ENCODE measurements at places on chromosomes 3 and 15.

GRCh38 chr3:27545061-27545460 lies 60.9 kb upstream of the SLC4A7 start:
- no peak for DNase-seq

GRCh38 chr3:72652395-72652794 lies 195.8 kb downstream of the SHQ1 start:
- no peak for DNase-seq

DNA sequence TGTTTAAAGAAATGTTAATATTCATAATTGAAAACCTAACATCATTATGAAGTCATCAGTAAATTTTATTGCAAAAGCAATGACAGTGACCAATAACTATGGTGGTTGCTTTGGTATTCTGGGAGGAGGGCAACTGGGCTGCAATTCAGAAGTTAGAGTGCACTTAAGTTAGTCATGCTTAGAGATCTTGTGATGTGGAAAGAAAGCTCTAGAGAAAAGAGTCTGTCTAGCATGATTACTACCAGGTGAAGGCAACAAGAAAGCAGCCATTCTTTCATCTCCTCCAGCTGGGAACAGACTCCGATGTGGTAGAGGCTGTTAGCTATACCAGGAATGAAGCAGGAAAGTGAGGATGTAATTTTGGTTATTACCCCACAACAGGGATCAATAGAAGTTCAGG lies 625.6 kb downstream of the SI start:
- no peak for DNase-seq

DNA sequence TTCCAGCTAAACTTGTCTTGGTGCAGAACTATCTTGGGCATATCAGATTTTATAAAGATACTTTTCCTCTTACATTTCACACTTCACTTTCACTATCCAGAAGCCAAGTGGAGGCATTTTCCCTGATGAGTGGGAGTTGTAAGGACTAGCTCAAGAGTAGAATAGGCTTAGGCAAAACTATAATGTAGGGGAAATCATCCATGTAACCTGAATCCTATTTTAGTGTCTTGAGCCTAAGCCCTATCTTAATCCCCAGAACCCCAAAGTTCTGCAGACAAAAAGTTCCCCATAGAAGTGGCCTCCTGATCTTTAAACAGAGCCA lies 42.2 kb upstream of the CD47 start:
- no peak for DNase-seq

- no peak for DNase-seq
Observed at GRCh38 chr15:95596496-95596895, 734.0 kb upstream of the NR2F2 start.

DNA sequence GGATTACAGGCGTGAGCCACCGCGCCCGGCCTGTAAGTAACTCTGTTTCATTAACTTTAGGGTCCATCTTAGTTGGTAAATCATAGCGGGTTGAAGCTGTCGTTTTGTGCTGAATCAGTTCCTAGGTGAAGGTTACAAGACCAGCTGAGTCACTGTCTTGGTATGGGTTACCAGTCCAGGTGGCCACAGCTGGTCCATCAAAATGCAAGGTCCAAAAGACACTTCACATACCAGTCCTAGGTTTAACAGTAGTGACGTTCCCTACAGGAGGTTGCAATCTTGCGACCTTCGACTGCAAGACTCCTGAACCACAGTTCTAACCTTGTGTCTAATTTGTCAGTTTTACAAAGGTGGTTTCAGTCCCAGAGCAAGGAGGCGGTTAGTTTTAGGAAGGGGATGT lies 160.1 kb upstream of the ATP10A start:
- DNase-seq: no peak

GRCh38 chr3:171055336-171056178 lies 29.0 kb upstream of the SLC2A2 start:
- peak; percentile 49 for DNase-seq

DNA sequence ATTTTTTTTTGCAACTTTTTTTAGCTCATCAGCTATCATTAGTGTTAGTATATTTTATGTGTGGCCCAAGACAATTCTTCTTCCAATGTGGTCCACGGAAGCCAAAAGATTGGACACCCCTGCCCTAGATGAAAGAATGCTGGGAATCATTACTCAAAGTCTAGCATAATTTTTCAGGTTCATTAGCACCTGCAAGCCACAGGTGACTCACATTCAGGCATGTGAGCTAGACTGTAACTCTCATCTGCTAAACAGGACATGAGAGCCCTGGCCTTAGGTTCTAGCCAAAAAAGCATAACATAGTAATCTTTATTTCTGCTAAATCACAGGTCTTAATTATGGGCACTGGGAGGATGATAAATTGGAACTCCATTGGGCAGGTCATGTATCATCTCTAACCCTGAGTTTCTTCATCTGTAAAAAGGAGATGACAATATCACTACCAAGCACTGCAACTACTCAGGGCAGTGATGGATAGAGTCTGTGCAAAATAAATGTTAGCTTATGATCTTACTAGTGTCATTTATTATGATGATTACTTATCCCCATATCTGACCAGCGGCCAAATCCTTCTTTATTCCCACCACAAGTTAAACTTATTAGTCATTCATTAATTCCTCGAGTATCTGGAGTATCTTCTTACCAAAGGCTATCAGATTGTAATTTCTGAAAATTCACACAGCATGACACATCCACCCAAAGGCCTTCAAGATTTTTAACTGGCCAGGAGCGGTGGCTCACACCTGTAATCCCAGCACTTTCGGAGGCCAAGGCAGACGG lies 125.0 kb downstream of the PLD1 start:
- no peak for DNase-seq

- DNase-seq: no peak
Observed at GRCh38 chr3:149723781-149724180, 28.5 kb downstream of the COMMD2 start.

- DNase-seq: peak; percentile 86
Observed at GRCh38 chr3:59320080-59320479, 270.3 kb upstream of the CFAP20DC start.

- no peak for DNase-seq
Observed at GRCh38 chr15:80934761-80935221, 54.8 kb downstream of the MESD start.

All from NCI-H510A treated with DMSO at 0.1 percent for 48 hours (cell line).